ENCODE measurements at places on chromosomes 3 and 15. TPM values are rescaled to one million over a fixed set of nuclear protein-coding genes. Genes with fewer than 3 reads are reported as not detected.

DNA sequence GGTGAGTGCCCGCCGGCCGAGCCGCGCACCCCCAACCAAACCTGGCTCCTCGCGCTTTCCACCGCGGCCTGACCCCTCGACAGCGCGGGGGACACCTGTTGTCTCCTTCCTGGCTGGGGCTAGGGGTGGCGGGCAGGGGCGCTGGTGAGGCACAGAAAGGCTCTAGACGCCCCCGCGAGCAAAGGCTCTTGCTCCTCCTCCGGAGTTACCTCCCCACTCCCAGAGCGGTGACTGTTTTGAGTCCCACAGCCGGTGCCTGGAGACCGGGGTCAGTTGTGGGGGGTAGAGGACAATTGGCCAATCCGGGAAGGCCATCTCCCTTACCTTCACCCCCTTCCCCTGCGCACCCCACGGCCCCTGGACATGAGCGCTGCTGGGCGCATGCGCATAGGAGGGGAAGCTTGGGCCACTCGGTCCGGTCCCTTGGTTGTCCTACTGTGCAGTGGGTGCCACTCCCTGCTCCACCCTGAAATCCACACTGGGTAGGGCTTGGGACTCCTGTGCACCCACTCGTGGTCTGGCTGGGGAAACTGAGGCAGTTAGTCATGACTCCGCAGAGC is 554 bp downstream of the CHST13 start:
- H3K4me3 ChIP-seq: no peak overlapping the region

- DNase-seq: no peak
- peaks cover 45% of the 10 kb centered on the region for H3K4me1 ChIP-seq
- peak overlapping the region; percentile 97 for H3K4me3 ChIP-seq
These were observed 741 bp upstream of the ZNF106 start for GRCh38 chr15:42491539-42492225.

GRCh38 chr3:178527981-178528380 is 8.3 kb upstream of the KCNMB2 start:
- no peak overlapping the region for H3K4me3 ChIP-seq
- no peak overlapping the region for H3K27ac ChIP-seq
- no peak for DNase-seq
- H3K36me3 ChIP-seq: no peaks in the 10 kb centered on the region
- no peaks in the 10 kb centered on the region for H3K4me1 ChIP-seq

ISL2 gene
- not detected for total RNA-seq

ADAMTS9 gene
- total RNA-seq: not detected
